Skin of body (tissue), 3 donors: ENCODE measurements at places on chromosomes 6 and 20. TPM values are rescaled to one million over a fixed set of nuclear protein-coding genes. Genes with fewer than 3 reads are reported as not detected.
A peak's percentile ranks its signal among the peaks of the same experiment; 100 is the strongest.

DNA sequence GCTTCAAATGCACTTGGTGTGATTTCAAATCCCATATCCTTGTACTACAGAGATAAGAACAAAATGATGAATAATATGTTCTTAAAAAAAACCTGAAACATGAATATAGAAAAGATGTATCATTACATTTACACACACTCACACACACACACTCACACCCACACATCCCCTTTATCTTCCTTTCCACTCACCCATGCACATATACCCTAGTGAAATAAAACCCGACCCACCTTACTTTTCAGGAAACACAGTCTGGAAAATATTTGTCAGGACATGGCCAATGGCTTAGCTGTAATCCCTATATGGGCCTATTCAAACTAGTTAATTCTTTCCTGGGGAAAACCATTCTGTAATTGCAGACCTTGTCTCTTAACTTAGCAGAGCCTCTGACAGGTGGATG is 60.8 kb upstream of the EDN1 start:
- DNase-seq: no peak

GRCh38 chr6:88712243-88712936 is 251.0 kb downstream of the RNGTT start:
- no peak for DNase-seq

GRCh38 chr20:31440012-31440659 is at the start of gene DEFB123:
DEFB123 (plus strand) TSS chr20:31440632; CDS start chr20:31440699, 67 bp downstream.
- DNase-seq: no peak

DNA sequence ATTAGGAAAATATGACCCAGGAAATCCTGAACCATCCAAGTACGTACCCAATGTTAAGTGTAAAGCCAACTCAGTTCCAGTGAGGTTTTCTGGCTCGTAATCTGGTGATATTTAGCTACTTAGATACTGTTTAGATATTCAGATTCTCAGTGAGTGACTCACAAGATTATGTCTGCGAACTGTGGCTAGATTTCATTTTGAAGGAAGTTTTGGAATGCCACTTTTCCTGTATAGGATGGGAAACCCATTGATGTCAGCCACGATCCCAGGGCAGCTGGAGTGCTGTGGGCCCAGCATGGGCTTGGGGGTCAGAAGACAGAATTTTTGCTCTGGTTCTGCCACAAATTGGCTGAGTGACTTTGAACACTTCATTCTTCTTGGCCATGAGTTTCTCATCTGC is 76.3 kb downstream of the TMEM170B start:
- no peak for DNase-seq

- DNase-seq: peak; percentile 88
Measured at GRCh38 chr6:23245572-23245971, 676.2 kb downstream of the HDGFL1 start.

GRCh38 chr6:88166493-88167351 is 575 bp upstream of the CNR1 start:
- no peak for DNase-seq

DNA sequence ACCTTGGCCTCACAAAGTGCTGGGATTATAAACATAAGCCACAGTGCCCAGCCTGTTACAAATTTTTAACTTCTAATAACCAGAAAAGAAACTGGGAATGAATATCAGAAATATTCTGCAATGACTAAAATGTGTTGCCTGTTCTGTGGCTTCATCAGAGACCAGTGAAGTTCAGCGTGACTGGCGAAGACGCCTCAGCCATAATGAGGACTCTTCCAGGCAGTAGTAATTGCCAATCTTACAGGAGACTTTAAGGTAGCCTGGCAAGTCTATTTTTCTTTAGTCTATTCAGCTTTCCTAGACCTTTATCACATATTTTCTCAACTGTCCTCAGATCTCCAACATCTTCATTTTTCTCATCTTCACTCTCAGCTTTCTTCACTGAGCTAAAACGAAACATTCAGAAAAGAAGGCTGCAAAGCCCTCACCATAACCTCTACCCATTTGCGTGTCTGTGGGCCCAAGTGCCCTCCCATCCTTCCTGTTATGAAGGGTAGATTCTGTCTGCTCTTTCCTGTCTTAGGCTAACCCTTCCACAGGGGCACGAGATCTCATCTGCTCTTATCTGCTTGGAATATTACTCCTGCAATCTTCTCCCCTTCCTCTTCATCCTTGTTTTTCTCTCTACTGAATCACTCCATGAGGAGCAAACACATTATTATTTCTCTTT is 42.0 kb upstream of the OLIG3 start:
- DNase-seq: no peak

- no peak for DNase-seq
Measured at GRCh38 chr6:35008858-35009257, 119.8 kb downstream of the ANKS1A start.

DNA sequence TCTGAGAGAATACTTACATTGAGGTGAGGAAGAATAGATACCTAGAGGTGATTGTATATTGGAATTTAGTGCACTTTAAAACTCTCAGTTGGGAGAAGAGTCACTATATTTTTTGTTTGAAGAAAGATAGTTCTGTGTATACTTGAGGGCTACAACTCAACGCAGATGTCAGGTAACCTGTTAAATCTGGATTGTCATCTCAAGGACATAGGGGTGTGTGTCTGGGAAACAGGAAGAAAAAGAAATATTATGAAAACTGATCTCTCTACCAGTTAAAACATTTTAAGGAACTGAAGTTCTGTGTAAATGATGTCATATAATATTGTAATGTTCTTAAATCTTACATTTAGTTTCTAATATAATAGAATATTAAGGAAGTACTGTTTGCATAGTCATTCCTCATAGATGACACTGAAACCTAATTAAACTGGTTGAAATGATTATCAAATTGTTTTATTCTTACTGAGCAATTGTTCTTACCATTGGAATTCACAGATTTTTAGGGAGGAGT is 86.2 kb downstream of the SMAP1 start:
- no peak for DNase-seq

DNA sequence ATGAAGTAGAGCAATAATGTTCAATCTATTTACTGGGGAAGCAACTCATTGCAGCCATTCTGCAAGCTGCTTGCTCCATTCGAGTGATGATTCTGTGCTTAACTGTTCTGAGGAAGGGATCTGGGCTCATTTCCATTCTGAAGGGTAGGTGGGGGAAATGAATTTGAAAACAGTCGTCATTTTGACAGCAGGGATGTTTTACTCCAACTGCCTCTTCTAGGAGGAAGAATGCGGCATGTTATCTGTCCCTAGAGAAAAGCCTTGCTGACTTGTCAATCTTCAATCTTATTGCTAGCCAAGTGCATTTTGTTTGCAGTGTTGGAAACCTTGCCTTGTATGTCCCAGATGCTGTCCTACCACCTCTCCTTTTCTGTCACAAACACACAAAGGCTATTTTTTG is 105.9 kb downstream of the PRDM13 start:
- no peak for DNase-seq

GRCh38 chr20:46984405-46984804 is 89.8 kb downstream of the EYA2 start:
- DNase-seq: no peak

GRCh38 chr6:114281496-114281895 is 61.3 kb downstream of the HS3ST5 start:
- no peak for DNase-seq

- no peak for DNase-seq
Measured at GRCh38 chr20:14307956-14308355, 29.5 kb downstream of the FLRT3 start.

GRCh38 chr20:18984238-18985200 is 170.9 kb downstream of the SCP2D1 start:
- no peak for DNase-seq

DNA sequence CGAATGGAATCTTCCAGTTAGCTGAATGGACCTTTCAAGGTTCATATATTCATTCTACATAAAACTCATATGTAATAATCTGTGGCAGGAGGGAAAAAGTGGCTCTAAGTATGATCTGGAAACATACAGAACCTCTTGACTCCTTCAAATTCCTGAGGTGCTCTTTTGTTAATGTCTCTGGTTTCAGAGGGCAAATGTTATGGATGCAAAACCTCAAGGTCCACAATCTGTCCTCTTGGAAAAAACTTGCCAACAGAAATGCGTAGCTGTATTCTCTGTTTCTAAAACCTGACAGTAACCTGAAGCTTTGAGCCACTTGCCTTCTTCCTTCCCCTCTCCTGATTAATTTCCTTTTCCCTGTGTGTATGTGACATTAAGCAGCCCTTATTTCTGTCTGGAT is 80.9 kb upstream of the SUPT3H start:
- DNase-seq: no peak

- DNase-seq: peak; percentile 50
Measured at GRCh38 chr20:10067321-10067720, 32.5 kb downstream of the ANKEF1 start.

- DNase-seq: no peak
Measured at GRCh38 chr6:12749531-12750379, 33.2 kb downstream of the PHACTR1 start.

- no peak for DNase-seq
Measured at GRCh38 chr6:36615018-36615761, 21.0 kb downstream of the SRSF3 start.

- DNase-seq: no peak
Measured at GRCh38 chr20:22963581-22963980, 71.5 kb upstream of the SSTR4 start.

- DNase-seq: no peak
Measured at GRCh38 chr6:69729870-69730449, 66.8 kb downstream of the LMBRD1 start.

GRCh38 chr20:57071283-57071731 is 195.1 kb downstream of the BMP7 start:
- DNase-seq: no peak

GRCh38 chr6:158807515-158808441 is 11.4 kb downstream of the EZR start:
- no peak for DNase-seq

DNA sequence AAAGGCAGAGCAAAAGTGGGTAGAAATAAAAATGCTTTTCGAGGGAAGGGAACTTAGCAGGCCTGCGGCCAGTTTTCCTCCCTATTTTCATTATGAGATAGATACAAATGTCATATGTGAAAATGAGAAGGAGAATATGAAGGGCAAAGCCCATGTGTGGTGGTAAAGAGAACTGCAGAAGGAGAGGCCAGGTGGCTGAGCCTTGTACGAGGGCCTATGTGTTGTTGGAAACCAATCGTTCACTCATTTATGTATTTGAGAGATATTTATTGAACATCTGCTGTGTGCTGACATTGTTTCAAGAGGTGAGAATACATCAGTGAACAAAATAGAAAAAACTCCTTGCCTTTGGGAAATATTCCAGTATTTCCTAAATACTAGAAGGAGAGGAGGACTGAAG is 147.7 kb downstream of the SH3BGRL2 start:
- no peak for DNase-seq

DNA sequence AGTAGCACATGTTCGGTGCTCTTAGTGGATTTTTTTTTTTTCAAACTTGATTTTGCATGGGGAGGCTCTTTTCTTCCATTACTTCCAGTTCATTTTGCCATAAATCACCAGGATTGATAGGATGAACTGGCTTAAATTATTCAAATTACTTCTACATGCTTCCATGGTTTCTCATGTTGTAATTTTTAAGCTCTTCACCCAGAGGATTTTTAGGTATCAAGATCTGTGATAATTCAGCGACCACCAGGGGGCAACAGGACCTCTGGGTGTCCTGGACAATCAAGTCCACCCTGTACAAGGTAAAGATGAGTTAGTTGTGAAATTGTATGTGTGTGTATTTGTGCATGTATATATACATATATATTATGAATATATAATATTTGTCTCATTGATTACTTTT is 4.2 kb upstream of the EPHA7 start:
- no peak for DNase-seq

DNA sequence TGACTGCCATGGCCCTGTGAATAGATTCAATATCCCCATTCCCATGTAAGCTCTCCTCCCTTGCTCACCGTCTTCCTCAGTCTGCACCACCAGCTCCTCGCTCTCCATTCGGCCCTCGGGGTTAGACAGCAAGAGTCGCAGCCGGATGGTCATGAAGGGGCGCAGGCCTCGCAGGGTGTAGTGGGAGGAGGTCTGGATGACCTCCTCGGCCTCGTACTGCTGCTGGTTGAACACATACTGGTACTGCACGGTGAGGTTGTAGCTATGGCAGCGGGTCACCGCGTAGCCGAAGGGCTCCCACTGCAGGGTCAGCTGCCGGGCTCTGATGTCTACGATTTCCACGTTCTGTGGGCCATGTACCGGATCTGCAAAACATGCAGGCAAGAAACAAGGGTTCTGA is 717.5 kb downstream of the PTPRT start:
- no peak for DNase-seq

DNA sequence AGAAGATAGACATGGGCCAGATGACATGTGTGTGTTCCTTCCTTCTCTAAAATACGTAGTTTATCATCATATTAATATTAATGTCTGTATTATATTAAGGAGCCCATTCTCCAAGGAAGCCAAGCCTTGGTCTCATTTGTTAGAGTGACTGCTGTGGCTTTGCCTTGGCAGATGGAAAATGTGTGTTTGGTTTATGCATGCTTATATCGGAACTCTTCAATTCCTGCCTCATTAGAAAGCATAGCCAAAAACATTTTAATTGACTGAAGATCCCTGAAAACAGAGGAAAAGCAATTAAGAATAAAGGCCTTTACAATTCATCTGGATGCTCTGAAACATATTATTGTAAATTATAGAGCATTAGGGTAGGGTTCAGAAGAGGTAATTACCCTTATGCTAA is 106.4 kb downstream of the COL9A1 start:
- DNase-seq: no peak

GRCh38 chr6:40669343-40669742 is 82.2 kb upstream of the LRFN2 start:
- no peak for DNase-seq

BPIFA1 gene
- total RNA-seq: not detected

TNNC2 gene
- 472 TPM for total RNA-seq

HUS1B gene
- total RNA-seq: 1.1 TPM

SIRPB2 gene
- total RNA-seq: 1.8 TPM

LINC00237 gene
- not detected for total RNA-seq

SRXN1 gene
- total RNA-seq: 6.2 TPM

DDO gene
- total RNA-seq: 1.3 TPM

HCRTR2 gene
- not detected for total RNA-seq

CARMIL1 gene
- 17.9 TPM for total RNA-seq

LAMA4 gene
- total RNA-seq: 249 TPM

LZTS3 gene
- total RNA-seq: 2.7 TPM

OPRM1 gene
- total RNA-seq: not detected

UBE2C gene
- total RNA-seq: 11.9 TPM

PHF1 gene
- total RNA-seq: 13.7 TPM

SYCP2 gene
- total RNA-seq: 5.8 TPM

TNXB gene
- 64.4 TPM for total RNA-seq

HEY2 gene
- 2.3 TPM for total RNA-seq

TP53TG5 gene
- total RNA-seq: not detected

NRN1 gene
- 19.7 TPM for total RNA-seq

BTNL2 gene
- total RNA-seq: not detected
